Epithelial cell of proximal tubule (primary cell): ENCODE measurements at places on chromosomes 5 and 9. TPM values are rescaled to one million over a fixed set of nuclear protein-coding genes. Genes with fewer than 3 reads are reported as not detected.

The MIGA2 gene
- 18.0 and 25.4 TPM in 2 replicates for total RNA-seq

DNA sequence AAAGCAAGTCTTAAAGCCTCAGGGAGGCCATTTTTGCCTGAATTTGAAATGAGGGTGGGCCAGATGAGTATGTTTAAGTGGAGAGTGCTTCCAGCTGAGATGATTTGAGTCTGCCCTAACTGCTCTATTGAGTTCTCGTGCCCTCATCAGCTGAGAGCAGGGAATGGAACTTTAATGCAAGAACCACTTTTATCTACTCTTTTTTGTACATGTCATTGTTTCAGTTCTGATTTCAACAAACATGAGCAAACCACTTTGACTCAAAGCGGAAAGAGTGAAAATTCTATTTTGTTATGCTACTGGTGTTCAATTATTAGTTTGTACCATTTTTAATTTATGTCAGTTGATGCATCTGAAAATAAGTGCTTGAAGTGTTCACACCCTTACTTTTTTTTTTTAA, 35.8 kb downstream of the DCAF10 start:
- no peak for DNase-seq

- DNase-seq: no peak
Measured at GRCh38 chr5:79255786-79256557, 20.0 kb downstream of the JMY start.

DNA sequence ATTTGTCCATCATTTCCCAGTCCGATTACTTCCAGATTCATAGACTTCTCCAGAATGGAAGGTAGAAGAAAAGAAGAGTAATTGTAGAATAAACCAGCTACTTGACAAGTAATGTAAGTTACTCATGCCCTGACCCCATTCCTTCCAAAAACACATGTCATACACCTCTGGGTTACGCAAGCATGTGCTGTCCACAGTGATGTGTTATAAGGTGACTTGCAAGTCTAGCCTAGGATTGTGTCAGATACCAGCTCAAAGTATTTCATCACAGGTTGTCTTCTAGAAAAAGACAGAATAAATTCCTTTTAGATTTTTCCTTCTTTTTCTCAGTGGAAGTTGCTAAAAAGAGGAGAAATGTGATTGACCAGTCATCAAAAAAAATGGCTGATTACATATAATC, 8.0 kb upstream of the TLR4 start:
- no peak for DNase-seq

DNA sequence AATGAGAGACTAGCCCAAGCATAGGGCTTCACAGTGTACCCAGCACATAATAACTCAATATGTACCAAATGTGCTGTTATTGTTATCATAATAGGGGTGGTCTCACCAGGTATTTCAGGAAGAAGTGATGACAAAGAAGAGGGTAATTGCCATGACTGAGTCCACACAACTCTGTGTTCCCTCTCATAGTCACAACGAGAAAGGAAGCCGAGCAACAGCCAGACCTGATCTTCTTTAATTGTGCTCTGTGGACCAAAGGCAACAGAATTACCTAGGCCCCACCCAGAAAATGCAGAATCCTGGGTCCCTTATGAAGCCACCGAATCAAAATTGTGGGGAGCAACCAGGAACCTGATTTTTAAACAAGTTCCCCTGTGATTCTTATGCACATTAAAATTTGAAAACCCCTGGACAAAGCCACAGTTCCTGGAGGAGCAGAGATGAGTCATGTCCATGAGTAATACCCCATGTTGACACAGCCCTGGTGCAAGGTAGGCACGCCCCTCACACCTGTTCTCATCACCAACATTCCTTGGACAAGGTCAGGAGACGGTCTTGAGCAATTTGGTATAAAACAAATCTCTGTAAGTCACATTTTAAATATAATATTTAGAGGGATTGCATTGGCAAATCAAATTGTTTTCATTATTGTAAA, 5.2 kb downstream of the FGF1 start:
- peak; percentile 46 for DNase-seq

DNA sequence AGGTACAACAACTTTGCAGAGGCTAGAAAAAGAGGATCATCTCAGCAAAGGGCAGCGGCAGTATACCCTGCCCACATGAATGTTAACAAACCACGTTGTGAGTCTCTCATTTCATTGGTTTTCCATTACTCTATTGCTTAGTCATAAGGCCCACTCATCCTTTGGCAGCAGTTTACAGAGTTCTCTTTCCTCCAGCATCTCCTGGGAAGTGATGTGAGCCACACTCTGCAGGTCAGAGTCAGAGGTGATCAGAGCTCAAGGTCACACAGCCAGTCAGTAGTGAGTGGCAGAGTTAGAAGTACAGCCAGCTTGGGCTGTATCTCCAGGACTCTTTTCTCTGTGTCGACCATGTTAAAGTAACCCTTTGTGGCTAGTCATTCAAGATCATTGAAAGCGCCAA, 599.6 kb upstream of the GRAMD2B start:
- DNase-seq: no peak

DNA sequence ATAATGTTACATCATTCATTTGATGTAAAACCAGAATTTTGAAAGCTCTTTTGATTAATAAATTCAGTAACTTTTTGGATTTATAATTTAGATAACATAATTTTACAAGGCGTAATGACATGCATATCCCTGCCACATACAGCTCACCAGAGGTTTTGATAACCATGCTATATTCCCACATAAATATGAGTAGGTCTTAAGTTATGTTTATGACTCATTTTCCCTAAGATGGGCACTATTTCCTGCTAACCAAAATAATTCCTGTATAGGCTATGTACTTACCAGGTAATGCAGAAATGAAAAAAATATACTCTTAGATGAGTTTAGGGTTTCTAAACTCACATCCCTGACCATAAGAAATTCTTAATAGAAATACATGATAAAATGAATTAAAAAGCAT, 93.9 kb upstream of the EDIL3 start:
- no peak for DNase-seq

DNA sequence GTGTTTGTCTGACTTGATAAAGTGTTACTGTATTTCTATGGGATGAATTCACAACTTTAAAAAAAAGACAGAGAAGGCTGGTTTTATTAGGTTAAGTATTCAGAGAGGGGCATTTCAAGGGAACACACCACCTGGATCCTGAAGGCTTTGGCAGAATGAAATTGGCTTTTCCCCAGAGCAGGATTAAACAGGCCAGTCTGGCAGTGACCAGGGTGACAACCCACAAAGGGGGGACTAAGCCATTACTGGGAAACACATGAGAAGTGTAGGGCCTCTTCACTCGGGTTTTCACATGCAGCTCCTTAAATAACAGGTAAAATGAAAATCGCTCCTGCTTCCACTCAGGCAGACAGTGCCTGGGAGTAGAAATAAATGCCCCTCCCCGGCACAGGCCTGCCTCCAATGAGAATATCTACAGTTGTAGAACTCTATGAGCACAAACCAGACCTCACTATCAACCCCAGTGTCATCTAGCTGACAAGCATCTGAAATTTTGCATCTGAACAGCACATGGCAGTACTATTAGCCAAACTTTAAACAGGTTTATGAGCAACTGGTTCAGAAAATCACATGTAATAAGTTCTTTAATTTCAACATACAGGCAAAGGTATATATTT, 85.8 kb downstream of the LHFPL2 start:
- no peak for DNase-seq
